ENCODE measurements at places on chromosomes 5 and 9.

DNA sequence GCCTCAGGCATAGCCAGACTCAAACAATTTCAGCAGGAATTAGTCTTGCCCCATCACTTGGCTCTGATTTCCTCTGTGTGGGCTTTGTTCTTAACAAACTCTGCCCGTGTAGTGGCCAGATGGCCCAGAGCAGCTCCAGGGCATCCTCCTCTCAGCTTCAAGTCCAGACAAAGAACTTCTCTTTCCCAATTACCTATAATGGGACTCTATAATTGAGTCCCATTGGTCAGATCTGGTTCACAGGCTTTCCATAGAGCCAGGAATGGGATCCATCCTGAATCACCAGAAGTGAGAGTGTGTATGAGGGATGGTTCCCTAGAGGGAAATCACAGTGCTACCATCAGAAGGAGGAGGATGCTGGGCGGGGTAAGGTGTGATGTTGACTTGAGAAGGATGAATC, 515.8 kb downstream of the KIF4B start:
- no peak for DNase-seq

- DNase-seq = no peak
Observed at GRCh38 chr5:69295088-69295754, 37.4 kb downstream of the CCDC125 start.

GRCh38 chr9:94672811-94673487, 33.6 kb upstream of the FBP1 start:
- no peak for DNase-seq

GRCh38 chr9:18330401-18331309, 143.3 kb upstream of the ADAMTSL1 start:
- DNase-seq = no peak

DNA sequence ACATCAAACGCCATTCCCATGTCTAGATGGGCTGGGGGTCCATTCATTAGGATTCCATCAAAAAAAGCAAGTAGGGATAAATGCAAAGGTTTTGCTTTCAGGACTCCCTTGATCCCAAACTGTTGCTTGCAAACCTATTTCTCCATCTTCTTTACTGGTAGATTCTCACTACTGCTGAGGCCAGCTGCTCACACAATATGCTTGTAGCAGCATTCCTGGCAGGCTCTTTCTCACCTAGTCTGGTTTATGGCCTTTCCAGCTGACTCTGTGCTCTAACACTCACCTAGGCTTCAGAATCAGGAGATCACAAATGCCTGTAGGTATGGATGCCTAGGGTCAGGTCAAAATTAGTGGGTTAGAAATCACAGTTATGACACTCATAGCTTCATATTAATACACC, 274.7 kb downstream of the GABRB2 start:
- DNase-seq = no peak
